ENCODE measurements at places on chromosomes 3 and 15.

GRCh38 chr3:152474585-152474984 is 205.9 kb downstream of the MBNL1 start:
- no peak for DNase-seq

- DNase-seq, result no peak
Observed at GRCh38 chr15:52136442-52136980, 23.9 kb upstream of the BCL2L10 start.

DNA sequence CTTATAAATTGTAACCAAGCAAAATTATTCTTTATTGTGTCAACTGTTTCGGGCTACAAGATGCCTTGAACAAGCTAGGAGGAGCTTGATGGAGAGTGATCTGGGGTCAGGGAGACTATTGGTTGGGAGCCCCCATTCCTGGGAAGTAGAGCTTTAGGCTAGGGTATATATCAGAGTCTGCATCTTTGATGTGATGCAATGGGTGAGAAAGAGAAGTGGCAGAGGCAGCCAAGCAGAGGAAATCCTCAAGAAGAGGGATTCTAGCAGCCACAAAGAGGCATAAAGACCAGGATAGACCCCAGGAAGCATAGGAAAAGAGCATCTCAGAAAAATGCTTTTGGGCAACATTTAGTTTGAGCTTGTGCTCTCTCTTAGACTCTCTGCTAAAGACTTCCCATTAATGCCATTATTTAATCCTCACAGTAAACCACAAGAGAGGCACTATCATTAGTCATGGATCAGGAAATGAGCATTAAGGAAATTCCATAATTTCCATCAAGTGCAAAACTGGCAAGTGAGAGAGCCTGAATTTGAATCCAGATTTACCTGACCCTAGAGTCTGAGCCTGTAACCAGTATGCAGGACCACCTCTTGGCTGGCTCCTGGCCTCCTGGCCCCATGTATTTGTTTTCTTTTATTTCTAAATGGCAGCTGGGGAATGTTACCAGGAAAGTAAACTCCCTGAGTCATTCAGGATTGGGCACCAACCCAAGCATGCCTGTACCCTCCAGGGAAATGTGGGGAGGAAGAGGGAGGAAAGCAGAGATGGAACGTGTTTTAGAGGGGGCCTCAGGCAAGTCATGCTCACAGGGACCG is 118.7 kb downstream of the RPL22L1 start:
- no peak for DNase-seq

DNA sequence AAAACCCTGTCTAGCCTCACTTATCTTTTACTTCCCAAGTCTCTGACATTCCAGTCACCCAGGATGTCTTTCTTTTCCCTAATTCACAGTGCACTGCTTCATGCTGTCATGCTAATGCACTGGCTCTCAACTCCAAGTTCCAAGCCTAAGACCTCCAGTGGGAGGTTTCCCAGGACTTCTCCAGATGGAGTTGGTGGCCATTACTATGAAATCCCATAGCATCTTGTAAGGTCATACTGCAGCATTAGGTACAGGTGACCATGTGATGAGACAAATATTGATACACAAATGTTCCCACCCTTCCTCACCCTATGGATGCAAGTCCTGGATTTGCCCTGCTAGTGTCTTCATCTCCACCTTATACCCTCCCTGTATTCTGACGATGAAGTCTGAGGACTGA is 138.6 kb upstream of the PRICKLE2 start:
- no peak for DNase-seq

DNA sequence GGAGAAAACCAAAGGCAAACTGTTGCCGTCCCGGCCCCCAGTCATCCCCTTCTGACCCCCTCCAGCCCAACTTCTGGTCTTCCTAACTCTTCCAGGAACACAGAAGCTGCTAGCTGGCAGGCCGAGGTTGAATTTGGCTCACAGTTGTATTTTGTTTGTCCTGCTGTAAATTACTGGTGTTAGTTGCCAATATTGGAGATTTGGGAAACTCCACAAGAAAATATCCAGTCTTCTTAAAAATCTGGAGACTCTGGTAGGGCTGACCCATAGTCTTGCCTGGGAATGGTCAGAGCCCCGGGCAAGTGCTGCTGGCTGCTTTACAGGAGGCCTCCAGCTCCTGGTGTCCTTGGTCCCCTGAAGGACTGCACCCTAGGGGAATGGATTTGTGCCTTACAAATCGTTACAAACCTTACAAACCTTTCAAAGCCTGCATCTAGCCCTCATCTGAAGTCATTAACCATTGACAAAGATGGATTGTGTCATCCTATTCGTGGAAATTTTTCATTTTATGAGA is 112.0 kb upstream of the MCTP2 start:
- no peak for DNase-seq

DNA sequence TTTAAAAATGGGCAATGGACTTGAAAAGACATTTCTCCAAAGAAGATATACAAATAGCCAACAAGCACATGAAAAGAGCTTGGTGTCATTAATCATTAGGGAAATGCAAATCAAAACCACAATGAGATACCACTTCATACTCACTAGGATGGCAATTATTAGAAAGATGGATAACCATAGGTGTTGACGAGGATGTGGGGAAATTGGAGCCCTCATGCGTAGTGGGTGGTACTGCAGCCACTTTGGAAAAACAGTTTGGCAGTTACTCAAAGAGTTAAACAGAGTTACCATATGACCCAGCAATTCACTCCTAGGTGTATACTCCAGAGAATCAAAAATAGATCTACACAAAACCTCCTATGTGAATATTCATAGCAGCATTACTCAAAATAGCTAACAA is 27.4 kb downstream of the RPLP1 start:
- DNase-seq, result no peak

DNA sequence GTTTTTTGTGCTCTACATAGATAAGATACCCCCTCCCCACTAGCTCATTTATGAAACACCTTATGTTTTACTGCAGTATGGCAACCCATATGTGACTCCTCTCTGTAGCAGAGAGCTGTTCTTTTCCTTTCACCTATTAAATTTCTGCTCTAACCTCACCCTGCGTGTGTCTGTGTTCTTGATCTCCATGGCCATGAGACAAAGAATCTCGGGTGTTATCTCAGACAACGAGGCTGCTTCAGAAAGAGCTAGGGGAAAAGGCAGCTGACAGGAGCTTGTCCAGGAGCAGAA is 18.0 kb downstream of the CCR8 start:
- no peak for DNase-seq

- no peak for DNase-seq
Observed at GRCh38 chr3:126406389-126407296, 11.9 kb downstream of the CFAP100 start.

GRCh38 chr15:100284191-100284590 is 57.6 kb downstream of the ADAMTS17 start:
- DNase-seq, result no peak

DNA sequence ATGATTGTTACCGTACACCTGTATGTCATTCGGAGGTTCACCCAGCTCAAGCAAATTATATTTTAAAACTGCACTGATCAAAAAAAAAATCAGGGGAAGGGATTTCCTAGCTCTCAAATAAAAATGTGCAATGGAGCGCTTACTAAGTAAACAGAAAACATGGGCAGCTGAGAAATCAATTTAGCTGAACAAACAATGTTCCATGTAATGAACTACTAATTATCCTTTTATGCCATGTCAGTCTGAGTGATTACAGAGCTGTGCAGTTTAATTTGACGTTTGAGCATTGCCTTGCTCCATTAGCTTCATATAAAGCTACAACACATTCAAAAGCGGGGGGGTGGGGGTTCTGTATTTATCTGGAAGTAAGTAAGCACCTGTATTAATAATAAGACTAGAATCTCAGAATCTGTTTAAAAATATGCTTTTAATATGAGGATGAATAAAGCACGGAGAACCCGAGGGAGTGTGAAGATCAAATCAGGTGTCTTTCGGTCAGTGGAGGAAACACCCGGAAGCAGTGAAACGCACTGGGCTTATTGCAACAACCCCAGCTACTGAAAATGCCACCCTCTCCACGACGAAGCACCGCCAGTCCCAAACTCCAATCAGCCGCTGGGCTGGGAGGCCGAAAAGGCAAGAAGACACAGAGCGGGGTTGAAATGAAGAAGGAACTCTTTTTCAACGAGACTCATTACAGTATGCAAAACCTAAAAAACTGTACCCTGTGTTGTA is 196.5 kb upstream of the ATP11B start:
- DNase-seq, result no peak

- no peak for DNase-seq
Observed at GRCh38 chr15:62509395-62509958, 344.4 kb upstream of the C2CD4B start.

- no peak for DNase-seq
Observed at GRCh38 chr3:114789803-114790202, 357.3 kb downstream of the ZBTB20 start.

GRCh38 chr3:6281662-6282061 is 579.3 kb upstream of the GRM7 start:
- no peak for DNase-seq

GRCh38 chr3:149560001-149560400 is 85.5 kb downstream of the TM4SF4 start:
- DNase-seq, result no peak

- DNase-seq, result no peak
Observed at GRCh38 chr3:121793078-121793477, 41.8 kb downstream of the IQCB1 start.

GRCh38 chr15:63601704-63602185 is 4.6 kb downstream of the FBXL22 start:
- DNase-seq, result no peak

GRCh38 chr3:34256791-34257190 is 458.4 kb downstream of the PDCD6IP start:
- no peak for DNase-seq
